ENCODE measurements at places on chromosomes 3 and 15.
A peak's percentile ranks its signal among the peaks of the same experiment; 100 is the strongest.

GRCh38 chr3:13274551-13275332, 145.4 kb downstream of the NUP210 start:
- H3K4me1 ChIP-seq = no peaks in the 10 kb centered on the region
- H3K36me3 ChIP-seq = no peaks in the 10 kb centered on the region
- H3K27ac ChIP-seq = no peak overlapping the region
- no peak for DNase-seq
- H3K4me3 ChIP-seq = no peak overlapping the region

- no peak overlapping the region for H3K4me3 ChIP-seq
- H3K36me3 ChIP-seq = no peaks in the 10 kb centered on the region
- peak; percentile 6 for DNase-seq
- no peaks in the 10 kb centered on the region for H3K4me1 ChIP-seq
- no peak overlapping the region for H3K27ac ChIP-seq
Observed at GRCh38 chr3:114745322-114746240, 401.5 kb downstream of the ZBTB20 start.

GRCh38 chr3:65758438-65758837, 280.3 kb downstream of the MAGI1 start:
- H3K4me1 ChIP-seq = no peaks in the 10 kb centered on the region
- no peaks in the 10 kb centered on the region for H3K27me3 ChIP-seq
- H3K4me3 ChIP-seq = no peak overlapping the region
- no peaks in the 10 kb centered on the region for H3K36me3 ChIP-seq
- DNase-seq = no peak
- H3K27ac ChIP-seq = peak overlapping the region; percentile 21

DNA sequence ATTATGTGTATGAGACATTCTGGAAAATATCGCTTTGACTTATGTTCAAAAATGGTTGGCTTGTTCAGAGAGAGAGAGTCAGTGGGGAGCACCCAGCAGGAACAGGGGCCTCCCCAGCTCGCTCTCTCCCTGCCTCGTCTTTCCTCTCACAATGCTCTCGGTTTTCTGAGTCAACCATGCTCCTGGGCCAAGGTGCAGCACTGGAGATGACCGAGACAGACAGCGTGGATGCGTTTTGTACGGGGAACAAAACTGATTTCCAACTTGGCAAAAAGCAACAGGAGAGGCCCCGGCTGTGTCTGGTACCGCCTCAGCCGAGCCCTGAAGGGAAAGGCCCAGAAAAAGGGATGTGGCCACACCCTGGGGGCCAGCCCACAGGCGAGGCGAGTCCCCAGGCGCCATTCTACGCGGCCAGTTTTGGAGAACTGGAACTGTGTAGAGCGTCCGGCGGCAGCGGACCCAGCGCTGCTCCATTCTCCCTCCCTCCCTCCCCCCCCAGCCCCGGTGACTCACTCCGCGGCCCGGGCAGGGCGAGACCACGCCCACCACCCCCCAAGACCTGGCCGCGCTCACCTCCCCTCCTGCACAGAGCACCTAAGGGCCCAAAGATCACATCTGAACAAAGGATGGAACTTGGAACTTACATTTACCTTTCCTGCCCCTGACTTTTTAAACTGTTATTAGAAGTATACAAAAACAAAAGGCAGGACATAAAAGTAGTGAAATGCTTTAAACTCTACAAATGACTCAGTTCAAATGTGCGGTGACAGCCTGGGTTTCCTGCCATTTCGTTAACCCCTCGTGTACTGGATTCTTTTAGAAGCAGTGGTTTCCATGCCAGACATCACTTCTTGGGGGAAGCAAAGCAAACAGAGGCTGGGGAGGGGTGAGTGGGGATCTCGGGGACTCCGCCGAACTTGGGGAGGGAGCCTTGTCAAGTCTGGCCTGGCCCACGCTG, 12.7 kb downstream of the ATP10A start:
- peak overlapping the region; percentile 30 for H3K27ac ChIP-seq
- H3K36me3 ChIP-seq = no peaks in the 10 kb centered on the region
- H3K27me3 ChIP-seq = no peaks in the 10 kb centered on the region
- peaks cover 9% of the 10 kb centered on the region for H3K4me1 ChIP-seq
- peak overlapping the region; percentile 12 for H3K4me3 ChIP-seq

- H3K36me3 ChIP-seq = peaks cover 45% of the 10 kb centered on the region
- H3K27me3 ChIP-seq = no peaks in the 10 kb centered on the region
- no peak for DNase-seq
Observed at GRCh38 chr3:14127516-14128161, 2.8 kb downstream of the TMEM43 start.

GRCh38 chr15:89776274-89777072, at the start of gene MESP2:
Gene MESP2, plus strand, starts transcription at chr15:89776332. Its CDS starts 26 bp downstream, at chr15:89776358.
- no peaks in the 10 kb centered on the region for H3K4me1 ChIP-seq
- H3K4me3 ChIP-seq = no peak within 1 kb of the TSS
- peak; percentile 93 for DNase-seq
- H3K27me3 ChIP-seq = no peaks in the 10 kb centered on the region
- H3K27ac ChIP-seq = no peak within 1 kb of the TSS

DNA sequence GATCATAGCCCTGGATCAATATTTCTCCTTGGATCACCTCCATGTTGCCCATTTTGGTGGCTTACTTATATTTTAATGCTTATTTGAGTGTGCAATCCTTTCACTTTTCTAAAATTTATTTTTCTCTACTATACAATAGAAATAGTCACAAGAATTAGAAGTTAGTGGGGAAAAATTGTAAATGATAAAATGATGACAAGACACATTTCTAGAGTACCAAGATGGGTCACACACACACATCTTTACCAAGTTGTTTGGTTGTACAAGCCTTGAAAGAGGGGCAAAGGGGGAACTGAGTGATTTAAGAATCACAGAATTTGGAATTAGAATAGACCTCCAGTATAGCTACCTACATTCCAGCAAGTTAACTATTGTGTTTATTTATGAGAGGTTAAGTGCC, 545.8 kb downstream of the RBMS3 start:
- no peaks in the 10 kb centered on the region for H3K36me3 ChIP-seq
- no peak for DNase-seq
- no peaks in the 10 kb centered on the region for H3K27me3 ChIP-seq
- no peak overlapping the region for H3K4me3 ChIP-seq
